ENCODE measurements at places on chromosomes 11 and 22.
A peak's percentile ranks its signal among the peaks of the same experiment; 100 is the strongest.

DNA sequence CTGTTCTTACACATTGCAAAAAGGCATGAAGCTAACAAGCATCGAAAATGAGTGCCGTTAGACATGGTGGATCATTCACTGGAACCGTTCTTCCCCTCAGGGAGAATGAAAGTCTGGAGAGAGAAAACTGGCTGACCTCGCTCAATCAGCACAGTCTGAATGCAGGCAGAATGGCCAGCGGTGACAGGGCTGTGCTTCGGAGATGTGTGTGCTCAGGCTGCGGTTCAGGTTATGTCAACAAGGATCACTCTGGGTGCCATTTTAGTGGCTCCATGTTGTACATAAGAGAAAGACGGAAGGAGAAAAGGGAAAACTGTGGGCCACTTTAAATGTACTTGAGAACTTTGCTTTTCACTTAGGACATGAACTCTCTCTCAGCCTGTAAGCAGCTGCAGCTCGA lies 749.8 kb upstream of the ARHGAP42 start:
- no peak for DNase-seq

DNA sequence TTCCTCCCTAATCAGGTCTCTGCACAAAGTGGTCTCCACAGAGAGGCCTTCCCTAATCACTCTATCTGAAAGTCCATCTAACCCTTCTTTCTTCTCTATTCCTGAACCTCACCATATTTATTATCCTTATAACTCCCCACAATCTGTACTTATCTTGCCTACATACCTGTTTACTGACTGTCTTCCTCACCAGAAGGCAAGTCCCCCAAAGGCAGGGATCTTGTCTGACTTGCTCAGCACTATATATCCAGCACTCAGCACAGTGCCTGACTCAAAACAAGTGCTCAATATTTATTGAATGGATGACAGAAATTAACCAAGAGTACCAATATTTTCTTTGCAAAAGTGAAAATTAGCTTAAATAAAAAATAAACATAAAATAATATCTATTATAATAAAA lies 5.5 kb downstream of the DCUN1D5 start:
- DNase-seq, result no peak

- DNase-seq, result no peak
These were observed 92.0 kb downstream of the SGSM3 start for GRCh38 chr22:40462195-40462984.

GRCh38 chr11:44017443-44018126 lies 30.2 kb upstream of the ACCSL start:
- DNase-seq, result no peak

DNA sequence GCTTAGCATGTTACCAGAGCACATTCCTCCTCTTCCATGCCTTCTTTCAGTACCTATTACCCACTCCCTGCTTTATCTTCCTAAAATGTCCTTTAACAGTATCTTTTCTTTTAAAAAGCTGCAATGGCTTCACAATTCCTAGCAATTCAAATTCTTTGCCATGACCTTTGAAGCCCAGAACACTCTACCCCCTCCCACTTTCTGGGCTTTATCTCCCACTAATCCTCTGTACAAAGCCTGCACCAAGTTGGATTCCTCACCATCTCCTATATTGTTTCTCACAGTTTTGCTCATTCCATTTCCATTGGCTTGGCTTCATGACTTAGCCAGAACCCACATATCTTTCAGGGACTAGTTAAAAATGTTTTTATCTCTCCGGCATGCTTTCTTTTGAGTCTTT lies 80.9 kb downstream of the FAM76B start:
- DNase-seq, result no peak

- DNase-seq, result no peak
These were observed 26.9 kb upstream of the APOBEC3A start for GRCh38 chr22:38930512-38930911.

DNA sequence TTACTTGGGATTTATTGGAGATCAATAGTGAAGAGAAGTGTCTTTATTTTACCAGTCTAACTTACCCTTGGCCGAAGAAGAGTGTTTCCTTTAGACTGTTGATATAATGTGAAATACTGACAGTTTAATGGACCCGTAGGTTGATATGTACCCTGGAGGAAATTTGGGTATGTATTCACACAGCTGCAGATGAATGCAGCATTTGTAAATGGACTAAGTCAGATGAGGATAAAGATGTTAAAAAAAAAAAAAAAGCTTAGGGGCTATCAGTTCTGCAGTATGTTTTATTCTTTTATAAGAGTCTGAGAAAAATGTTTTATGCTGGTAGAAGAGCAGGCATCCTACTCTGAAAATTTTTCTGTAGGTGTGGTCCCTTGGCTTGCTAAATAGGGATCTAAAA lies 2.7 kb downstream of the REXO2 start:
- DNase-seq, result no peak

DNA sequence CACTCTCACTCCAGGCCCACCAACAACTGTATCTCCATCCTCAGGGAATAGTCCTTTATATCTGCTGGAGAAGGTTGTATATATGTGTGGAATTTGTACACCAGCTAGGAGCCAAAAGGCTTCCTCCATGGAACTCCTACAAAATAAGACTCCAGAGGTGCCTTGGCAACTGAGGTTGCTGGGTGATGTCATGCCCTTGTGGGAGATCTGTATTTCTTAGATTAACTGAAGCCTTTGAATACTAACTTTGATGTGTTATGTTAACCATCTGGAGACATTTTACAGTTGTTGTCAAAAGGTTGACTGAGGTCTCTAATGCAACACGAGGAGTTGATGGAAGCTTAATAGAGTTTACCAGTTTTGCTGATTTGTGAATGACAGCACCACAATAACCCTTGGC lies 139.5 kb upstream of the TTC12 start:
- DNase-seq, result no peak

DNA sequence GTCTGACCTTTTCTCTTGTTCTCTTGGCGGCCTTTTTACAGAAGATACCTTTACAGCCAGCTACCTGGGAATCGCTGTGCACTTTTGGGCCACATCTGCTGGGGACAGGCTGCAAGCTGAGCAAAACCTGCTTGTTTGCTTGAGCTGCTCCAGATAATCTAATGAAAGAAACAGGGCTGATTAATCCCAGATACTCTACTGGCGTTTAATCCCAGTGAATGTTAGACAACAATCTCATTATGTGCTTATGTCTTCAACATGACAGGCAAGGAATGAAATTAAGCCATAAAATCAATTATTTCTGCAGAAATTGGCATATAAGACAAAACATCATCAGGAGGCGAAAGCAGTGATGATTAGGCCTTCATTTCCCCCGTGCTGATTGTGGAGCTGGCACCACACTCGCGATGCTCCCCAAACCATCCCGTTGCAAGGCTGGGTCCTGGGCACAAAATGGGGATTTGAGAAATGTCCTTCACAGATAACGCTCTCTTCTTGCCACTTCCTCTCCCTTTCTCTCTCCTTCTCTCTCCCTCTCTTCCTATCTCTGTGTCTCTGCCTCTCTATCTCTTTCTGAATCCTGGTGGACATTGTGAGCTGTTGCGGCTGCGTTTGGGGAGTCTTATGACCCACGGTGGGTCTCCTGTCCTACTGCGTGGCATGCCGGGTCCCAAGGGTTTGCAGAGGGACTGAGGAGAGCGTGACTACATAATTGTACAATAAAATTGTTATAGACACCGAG lies 1053.8 kb downstream of the TBC1D22A start:
- no peak for DNase-seq

DNA sequence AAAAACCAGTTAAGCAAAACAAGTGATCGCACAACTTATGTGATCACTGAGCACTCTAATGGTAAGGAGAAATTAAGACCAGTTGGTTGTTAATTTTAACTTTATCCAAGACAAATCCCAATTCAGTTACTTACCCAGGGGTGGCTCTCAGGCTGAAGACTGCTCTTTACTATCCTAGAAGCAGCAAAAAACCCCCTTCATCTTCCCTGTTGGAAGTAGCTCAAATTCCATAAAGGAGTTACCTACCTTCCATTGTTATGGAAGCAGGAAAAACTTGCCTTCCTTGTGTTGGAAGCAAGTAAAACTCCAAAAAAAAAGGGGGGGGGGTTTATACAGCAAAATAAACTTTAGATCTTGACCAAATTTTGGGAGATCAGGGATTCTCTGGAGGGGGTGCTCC lies 5.2 kb upstream of the MRPL16 start:
- DNase-seq, result no peak

DNA sequence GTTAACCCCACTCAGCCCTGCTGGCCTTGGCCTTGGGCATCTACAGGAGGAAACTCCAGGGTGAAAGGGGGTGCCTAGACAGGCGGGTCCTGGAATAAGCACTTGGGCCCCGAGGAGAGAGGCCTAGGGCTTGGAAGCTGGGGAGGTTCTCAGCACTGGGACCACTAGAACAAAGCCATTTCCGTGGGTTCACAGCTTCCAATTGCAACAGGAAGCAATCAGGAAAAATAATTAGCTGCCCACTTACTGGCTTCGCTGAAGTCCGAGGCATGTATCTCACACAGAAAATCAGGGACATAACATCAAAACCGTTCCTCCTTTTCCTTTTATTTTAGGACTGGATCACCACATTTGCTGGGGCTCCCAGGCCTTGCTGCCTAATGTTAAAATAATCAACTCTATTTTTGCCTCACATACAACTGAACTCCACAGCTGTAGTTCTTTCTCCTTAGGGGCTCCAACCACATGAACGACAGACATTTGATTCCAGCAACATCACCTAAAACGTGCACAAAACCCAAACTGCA lies 161.1 kb upstream of the GRK3 start:
- DNase-seq, result no peak

- DNase-seq, result peak; percentile 87
These were observed 40.4 kb downstream of the BCR start for GRCh38 chr22:23220485-23221350.

DNA sequence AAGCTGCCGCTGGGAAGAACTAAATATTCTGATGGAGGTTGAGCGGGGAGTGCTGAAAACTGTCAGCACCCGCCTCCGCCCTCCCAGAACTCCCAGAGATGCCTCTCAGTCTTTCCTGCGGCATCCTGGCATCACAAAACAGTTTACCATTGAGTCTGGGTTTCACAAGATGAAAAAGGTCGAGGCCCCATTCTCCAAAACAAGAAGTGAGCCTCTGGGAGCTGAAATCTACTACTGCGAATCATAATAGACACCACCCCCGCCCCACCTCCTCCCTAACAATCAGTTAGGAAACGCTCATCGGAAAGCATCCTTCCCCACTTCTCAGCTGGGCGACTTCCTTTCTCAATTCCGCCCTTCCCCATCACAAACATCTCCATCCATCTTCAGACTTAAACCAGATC lies 1.0 kb downstream of the SUN2 start:
- no peak for DNase-seq

DNA sequence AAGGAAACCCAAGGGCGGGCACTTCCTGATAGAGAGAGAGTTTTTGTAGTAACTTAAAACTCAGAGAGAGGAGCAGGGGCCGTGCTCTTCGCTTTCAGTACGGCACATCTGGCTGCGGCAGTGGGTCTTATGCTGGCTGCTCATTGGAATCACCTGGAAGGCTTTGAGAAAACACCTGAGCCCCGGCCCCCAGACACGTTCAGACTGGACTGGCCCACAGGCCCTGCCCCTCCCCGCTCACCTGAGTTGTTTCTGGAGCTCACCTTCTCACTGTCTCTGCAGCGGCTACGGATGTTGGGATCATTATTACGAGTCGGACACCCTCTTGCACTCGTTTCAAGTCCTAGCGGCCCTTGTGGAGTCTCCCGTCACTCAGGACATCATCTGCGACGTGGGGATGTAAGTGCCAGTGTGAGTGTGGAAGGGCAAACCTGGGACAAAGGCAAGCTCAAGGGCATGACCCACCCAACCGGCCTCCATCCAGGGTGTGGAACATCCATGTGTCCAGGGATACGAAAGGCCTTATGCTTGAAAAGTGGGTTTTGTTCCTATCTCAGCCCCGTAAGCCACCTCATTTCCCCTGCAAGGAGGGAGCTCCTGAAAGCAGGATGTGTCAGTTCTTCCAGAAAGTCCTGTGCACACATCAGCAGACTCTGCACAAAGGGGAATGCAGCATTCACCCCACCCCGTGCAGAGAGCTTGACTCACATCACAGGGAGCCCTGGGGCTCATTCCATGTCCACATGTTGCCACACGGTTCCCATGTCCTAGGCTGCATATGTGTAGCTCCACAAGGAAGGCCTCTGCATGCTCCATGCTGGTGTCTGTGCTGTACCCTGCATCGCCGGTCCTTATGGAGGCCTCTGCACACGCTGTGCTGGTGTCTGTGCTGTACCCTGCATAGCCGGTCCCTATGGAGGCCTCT lies 5.4 kb downstream of the NADSYN1 start:
- DNase-seq, result peak; percentile 64

GRCh38 chr22:43476341-43476740 lies 64.5 kb downstream of the MPPED1 start:
- DNase-seq, result peak; percentile 23

- DNase-seq, result no peak
These were observed 41.0 kb upstream of the OLFML1 start for GRCh38 chr11:7444091-7444981.

DNA sequence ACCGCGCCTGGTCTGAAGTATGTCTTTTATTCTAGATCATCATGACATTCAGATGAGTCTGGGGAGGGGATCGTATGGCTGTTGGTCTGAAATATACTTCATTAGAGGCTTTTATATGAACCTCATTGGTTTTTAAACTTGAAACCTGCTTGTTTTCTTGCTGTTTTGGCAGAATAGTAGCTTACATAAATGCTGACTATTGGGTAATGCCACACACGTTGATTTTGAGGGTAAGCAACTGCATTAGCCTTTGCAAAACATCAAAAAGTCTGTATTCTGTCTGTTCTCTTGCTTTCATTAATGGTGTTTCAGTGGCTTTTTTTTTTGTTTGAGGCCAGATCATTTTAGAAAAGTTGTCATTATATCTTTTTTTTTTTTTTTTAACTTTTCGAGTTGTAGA lies 14.2 kb downstream of the PPME1 start:
- DNase-seq, result no peak

GRCh38 chr11:23100726-23101125 lies 240.5 kb upstream of the CCDC179 start:
- no peak for DNase-seq

- DNase-seq, result no peak
These were observed 411.5 kb upstream of the DDI1 start for GRCh38 chr11:103624708-103625623.

DNA sequence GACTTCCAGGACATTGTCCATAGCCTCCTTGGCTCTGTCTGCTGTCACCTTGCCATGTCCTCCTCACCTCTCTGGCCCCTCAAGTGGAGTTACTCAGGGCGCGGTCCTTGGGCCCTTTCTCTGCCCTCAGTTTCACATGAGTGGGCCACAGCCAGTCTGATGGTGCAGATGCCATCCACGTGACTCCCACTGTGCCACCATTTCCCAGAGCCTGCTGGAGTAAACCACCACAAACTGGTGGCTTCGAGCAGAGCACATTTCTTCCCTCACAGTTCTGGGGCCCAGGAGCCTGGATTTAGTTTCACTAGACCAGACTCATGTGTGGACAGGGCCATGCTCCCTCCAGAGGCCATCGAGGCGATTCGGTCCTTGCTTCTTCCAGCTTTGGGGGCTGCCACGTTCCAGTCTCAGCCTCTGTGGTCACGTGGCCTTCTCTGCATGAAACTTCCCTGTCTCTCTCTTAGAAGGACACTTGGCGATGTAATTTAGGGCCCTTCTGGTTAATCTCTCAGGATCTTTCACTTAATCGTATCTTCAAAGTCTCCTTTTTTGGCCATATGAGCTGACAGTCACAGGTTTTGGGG lies 14.6 kb downstream of the SMARCB1 start:
- DNase-seq, result no peak
